ENCODE measurements at places on chromosomes 5 and 9.

DNA sequence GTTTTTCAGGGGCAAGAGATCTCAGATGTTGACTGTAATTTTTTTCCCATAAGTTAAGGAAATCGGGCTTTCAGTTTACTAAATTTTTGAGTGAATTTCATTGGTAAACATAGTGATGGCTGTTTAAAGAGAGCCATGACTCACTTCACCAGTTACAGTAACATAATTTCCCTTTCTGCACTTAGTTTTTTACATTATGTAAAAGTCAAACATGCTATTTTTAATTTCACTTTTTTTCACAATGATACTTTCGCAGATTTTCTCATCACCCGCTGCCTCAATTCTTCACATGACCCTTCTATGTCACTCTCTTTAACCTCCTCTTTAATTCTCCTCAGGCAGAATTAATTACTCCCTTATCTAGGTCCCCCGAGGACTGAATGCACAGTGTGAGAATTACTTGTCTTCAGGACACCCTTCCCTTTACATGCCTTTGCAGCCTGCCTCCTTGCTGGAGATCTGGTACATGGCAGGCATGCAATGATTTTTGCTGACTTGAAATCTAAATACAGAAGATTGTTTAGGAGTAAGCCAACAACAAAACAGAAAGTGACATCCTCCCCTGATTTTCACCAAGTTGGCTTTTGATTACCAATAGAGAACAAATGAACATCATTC, 217.5 kb upstream of the S1PR3 start:
- no peak for ATAC-seq

DNA sequence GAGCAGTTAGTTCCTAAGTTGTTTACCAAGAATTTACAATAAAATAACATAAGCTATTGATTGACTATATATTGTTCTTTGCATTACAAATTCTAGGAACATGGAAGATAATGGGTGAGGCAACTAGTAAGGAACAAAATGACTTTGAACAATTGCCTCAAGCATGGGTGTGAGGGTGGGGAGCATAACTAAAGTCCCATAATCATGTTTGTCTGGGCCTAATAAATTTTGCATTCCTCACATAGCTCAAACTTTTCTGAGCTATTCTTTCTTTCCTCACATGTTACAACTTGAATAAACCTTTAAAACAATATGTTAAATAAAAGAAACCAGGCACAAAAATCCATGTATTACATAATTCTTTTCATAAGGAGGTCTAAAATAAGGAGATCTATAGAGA, 1066.1 kb downstream of the NR2F1-AS1 start:
- no peak for ATAC-seq

DNA sequence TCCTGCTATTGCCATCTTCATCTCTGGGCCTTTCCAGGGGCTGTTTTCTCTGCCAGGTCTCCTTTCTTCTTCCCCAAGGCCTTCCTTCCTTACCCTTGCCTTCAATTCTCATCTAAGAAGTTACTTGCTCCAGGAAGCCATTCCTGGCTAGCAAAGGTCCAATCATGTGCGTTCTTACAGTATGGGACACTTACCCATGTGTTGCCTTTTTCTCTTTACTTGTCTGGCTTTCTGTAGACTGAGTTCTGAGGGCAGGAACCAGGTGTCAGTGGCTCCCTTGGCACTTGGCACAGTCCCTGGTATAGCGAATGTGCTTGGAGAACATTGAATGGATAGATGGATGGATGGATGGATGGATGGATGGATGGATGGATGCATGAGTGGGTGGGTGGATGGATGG, 10.2 kb downstream of the FOXI1 start:
- ATAC-seq, result no peak

- no peak for ATAC-seq
Observed at GRCh38 chr9:99430301-99430700, 208.2 kb downstream of the SEC61B start.

- ATAC-seq, result no peak
Observed at GRCh38 chr5:136036293-136036911, 7.6 kb downstream of the TGFBI start.

GRCh38 chr9:69063839-69064238, 28.3 kb downstream of the FXN start:
- ATAC-seq, result no peak

DNA sequence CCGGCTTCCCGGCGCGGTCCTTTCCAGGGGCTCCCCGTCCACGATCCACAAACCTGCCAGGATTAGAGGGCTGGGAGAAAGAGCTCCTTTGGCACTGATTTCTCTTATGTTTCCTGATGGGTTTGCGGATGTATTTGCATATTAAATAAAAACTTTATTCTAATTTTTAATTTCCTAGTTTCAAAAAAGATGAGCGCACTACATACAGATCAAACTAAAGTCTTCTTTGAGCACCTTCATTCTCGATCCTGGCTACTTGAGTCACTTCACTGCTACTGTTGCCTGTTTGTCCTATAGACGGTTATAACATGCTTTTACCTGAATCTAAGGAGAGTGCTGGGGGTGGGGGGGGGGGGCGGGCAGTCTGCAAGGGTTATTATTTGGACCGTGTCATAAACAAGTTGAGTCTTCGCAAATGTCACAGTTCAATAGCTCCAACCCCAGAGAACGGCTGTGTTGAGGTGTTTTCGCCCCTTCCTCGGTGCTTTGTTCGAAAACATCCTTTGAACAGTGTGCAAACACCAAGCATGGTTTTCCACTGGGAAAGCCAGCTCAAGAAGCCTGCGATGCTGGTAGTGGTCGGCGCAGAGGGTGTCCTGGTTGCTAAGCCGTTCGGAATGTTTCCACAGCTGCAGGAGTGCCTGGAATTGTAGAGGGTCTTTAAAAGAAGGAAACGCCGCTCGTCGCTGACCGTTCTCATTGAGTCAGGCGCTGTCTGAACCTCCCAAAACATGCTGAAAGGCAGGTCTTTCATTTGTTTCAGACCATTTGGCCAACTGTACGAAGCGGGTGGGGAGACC, 1.1 kb upstream of the STK10 start:
- no peak for ATAC-seq

DNA sequence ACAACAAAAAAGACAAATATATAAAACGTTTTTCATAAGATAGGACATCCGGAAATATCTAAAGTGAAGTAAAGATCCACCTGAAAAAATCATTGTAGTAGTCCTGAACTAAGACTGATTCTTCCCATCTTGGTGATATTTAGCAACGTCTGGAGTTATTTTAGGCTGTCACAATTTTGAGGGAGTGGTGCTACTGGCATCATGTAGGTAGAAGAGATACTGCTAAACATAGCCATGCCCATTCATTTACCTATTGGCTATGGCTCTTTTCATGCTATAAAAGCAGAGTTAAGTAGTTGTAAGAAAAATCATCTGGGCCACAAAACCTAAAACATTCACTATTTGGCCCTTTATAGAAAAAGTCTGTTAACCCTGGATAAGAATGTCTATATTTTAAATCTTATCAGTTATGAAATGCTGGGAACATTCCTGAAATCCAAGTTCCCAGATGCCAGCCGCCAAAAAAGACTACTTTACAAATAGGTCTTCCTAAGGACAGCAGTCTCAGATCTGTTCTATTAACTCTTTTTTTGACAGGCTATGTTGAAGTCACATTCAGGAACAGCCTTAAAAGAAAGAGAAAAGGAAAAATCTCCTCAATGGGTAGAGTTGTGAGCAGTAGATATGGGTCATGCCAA, 27.0 kb downstream of the RAPGEF6 start:
- no peak for ATAC-seq

GRCh38 chr9:130905125-130905901, 8.7 kb upstream of the QRFP start:
- ATAC-seq, result no peak

- no peak for ATAC-seq
Observed at GRCh38 chr5:137960819-137961218, 71.6 kb downstream of the PKD2L2 start.

GRCh38 chr5:128534726-128535125, 3.3 kb downstream of the FBN2 start:
- ATAC-seq, result no peak

DNA sequence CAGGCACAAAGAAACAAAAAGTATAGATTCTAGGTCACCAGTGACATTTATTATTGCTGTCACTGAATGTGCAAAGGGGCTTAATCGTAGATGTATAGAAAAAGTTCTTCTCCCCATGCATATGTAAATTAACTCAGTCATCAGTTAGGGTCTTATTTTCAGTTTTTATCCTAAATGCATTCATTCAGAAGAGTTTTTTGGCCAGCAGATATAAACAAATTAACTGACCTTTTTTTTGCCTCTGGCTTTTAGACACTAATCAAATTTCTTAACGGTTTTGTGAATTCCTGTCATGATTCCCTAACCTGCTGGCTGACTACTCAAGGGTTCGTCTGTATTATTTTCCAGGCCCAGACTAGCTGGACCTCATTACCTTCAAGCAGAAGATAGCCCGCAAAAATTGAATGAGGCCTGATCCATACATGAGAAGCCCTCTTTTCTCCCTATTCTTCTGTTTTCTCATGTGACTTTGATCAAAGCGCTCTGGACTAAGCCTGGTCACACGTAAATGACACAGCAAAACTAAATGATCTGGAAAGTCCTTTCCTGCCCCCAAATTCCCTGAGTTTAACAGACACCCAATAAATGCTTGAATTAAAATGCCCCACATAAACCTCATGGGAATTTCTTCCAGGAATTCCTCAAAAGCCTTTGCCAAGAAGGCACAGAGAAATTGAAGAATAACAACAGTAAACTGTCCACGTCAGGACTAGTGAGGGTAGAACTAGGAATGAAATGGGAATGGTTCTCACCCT, 83.7 kb downstream of the MYO10 start:
- ATAC-seq, result no peak

GRCh38 chr5:159543326-159543725, 213.0 kb upstream of the IL12B start:
- ATAC-seq, result no peak

- ATAC-seq, result peak; percentile 85
Observed at GRCh38 chr5:87267574-87268125, at the start of gene RASA1. RASA1 (plus strand) TSS chr5:87267883; CDS start chr5:87268452, 569 bp downstream.

DNA sequence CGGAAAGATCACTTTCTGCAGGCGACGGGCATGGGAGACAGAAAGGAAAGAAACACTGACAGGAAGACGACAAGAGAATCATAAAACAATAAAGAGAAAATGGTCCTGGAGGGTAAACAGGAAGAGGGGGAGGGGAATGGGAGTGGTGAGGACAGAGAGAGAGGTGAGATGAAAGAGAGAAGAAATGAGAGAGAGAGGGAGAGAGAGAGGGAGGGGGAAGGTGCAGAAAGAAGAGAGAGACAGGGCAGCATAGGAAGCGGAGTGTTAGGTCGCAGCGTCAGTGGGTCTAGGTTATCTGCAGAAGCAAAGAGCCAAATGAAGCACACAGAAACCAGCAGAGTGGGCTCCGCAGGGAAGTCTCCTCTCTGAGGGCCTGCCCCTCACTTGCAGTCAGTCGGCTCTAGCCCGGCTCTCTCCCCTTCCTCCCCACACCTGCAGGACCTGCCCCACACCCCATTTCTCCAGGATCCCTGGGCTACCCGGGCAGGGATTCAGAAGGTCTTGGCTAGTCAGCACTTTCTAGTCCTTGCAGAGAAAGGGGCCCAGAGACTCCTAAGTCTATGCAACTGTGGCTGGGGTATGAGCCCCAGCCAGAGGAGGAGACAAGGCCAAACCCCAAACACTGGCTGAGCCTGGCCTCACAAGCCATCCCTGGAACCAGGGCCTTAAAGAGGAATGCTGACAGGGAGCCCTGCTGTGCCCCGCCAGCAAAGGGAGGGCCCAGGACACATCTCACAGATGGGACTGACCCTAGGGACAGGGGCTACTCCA, 29.7 kb upstream of the MEIKIN start:
- peak; percentile 26 for ATAC-seq

- peak; percentile 91 for ATAC-seq
Observed at GRCh38 chr9:127980706-127981558, at the start of gene EEIG1. EEIG1 (minus strand) TSS chr9:127980989; CDS start chr9:127980137, 852 bp downstream.

- ATAC-seq, result no peak
Observed at GRCh38 chr9:75889977-75890471, 449 bp upstream of the PCSK5 start.

DNA sequence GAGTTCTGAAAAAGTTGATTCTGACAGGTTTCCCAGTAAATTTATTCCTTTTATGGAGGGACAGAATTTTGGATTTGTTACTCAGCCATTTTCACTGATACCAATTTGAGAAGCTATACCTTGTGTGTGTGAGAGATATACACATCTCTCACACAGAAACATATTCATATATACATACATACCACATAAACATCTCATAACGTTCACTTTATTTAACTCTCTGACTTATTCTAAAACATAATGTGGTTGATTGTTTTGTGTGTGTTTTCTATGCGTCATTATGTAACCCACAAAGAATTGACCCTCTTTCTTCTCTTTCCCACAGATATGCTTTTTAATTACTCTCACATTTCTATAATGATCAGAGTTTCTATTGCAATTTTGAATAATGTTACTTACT, 570.8 kb upstream of the TLE4 start:
- no peak for ATAC-seq
